ENCODE measurements at places on chromosomes 7 and 10. TPM values are rescaled to one million over a fixed set of nuclear protein-coding genes. Genes with fewer than 3 reads are reported as not detected.

DNA sequence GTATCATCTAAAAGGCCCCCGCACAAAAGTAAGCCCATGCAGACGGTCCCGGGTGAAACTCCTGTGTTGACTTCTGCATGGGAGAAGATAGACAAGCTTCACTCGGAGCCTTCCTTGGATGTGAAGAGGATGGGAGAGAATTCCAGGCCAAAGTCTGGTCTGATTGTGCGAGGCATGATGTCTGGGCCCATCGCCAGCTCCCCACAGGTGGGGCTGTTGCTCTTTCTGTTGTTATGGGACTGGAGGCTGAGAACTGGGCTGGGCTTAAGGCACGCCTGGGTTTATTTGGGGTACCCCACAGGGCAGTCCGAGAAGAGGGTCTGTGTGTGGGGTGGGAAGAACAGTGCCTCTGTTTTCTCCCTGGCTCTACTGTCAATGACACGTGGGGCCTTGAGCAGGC is 14.6 kb downstream of the MINDY4 start:
- no peak for DNase-seq

DNA sequence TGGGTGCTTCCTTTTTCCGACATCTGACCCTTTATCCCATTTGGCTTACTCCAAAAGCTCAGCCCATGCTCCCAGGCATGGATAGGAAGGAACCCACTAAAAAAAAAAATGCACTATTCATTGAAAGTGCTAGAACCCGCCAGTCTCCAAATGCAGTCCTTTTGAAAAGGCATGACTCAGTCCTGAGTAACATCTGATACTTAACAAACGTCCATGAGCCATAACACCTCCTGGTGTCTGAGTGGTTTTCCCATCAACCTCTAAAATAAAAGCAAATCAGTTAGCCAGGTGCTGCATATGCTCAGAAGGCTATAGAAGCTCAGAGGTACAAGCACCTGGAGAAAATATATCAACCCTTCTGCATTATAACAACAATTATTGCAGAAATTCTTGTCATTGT is 45.0 kb upstream of the CACUL1 start:
- no peak for DNase-seq

GRCh38 chr10:125006921-125007426 is 65.1 kb downstream of the ZRANB1 start:
- DNase-seq = no peak

The FRA10AC1 gene
- 14.4 TPM for total RNA-seq

DNA sequence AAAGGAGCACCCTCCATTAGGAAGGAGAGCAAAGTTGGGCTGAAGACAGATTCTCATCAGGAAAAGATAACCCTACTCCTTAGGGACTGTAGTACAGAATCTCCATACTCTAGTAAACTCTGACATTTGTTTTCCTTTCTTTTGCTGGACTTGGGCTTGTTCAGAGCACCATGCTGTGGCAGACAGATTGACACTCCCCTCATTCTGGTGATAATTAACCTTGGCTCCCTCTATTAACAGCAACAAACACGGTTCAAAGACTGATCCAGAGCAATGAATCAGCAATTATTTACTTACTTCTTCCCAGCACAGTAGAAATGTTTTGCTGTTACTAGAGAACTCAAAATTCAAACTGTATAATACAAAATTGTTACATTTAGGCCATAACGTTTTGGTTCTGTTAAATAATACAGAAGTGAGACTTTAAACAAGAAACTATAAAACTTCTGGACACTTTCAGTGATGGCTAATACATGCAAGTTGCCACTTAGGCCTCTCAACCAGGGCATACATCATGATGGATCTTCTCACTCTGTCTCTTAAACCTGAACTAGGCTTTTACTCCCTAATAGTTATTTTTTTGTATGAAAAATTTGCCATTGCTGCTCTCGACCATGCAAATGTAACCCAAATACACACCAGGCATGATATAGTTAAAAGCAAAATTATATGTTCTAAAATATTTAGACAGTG is 639.0 kb downstream of the IPMK start:
- no peak for DNase-seq

DNA sequence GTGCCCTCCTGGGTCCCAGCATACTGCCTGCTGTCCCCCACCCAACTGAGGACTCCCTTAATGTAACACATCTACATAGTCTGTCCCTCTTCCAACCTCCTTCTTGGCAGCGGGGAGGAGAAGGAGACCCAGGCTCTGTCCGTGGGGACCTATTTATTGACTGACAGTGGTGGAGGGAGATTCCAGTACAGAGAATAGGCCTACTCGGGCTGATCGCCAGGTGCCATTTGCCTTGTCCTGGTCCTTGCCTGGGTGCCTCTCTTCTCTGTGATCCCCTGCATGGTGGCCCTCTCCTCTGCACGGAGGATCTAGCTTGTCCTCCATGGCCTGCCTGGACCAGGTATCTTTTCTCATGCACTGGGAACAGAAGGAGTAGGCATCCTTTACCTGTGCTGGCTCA is 17.0 kb downstream of the GHRHR start:
- DNase-seq = no peak

DNA sequence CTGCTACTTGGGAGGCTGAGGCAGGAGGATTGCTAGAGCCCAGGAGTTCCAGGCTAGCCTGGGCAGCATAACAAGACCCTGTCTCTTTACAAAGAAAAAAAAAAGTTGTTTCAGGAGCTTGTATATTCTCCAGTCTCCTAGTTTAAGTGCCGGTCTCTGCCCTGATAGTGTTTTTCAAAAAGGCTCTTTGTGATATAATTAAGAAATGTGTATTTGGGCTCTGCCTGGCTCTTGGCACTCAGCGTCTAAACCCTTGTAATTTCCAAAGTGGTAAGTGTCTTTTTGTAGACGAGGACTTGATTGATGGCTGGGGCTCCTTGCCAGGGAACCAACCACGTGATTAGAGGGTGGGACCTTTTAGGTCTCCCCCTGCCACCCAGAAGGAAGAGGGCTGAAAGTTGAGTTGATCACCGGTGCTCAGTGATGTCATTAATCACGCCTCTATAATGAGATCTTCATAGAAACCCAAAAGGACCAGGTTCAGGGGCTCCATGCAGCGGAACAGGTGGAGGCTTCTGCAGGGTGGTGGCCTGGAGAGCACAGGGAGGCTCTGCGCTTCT is 4.4 kb downstream of the EIF3B start:
- DNase-seq = no peak

DNA sequence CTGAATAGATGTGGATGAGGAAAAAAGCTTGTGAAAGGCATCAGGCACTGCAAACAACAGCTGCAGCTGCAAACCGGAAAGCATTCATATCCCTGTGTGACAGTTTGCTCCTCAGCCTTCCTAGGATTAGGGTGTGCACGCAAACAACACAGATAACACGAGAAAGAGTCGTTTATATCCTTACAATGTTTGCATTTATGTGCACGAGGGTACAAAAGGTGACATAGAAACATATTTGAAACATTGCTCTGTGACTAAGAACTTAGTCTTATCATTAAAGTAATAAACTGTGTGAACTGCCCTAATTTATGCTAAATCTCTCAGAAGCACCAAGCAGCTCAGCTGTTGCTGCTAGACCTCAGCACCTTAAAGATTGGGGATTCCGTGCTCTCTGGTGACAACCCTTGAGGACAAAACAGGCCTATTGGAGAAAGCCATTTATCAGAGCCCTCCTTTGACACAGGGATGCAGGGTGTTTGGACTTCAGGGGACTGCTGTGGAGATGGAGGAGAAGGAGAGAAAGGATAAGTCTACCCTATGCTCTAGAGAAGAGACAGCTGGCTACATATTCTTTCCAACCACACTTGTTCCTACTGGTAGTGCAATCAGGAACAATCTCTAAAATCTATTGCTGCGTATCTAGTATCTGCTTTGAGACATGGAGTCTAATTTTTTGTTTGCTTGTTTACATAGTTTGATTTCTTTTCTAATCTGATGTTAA is 176.2 kb downstream of the GNAT3 start:
- no peak for DNase-seq

- no peak for DNase-seq
Observed at GRCh38 chr10:30155401-30155800, 96.0 kb upstream of the JCAD start.

GRCh38 chr7:5423306-5423975 is at the start of gene TNRC18:
TNRC18 (minus strand) TSS chr7:5423834; CDS start chr7:5421246, 2,588 bp downstream.
- DNase-seq = peak; percentile 62

- no peak for DNase-seq
Observed at GRCh38 chr7:94350734-94351133, 44.0 kb upstream of the COL1A2 start.

The PODXL gene
- 67.4 TPM for total RNA-seq

Data from left ventricle myocardium inferior (tissue), 1 donor.